GDM1 (cell line): ENCODE measurements at places on chromosomes 11 and 22.

- DNase-seq = no peak
Observed at GRCh38 chr11:130023204-130023603, 20.6 kb upstream of the PRDM10 start.

- DNase-seq = no peak
Observed at GRCh38 chr22:42320443-42321416, 50.3 kb upstream of the TCF20 start.

DNA sequence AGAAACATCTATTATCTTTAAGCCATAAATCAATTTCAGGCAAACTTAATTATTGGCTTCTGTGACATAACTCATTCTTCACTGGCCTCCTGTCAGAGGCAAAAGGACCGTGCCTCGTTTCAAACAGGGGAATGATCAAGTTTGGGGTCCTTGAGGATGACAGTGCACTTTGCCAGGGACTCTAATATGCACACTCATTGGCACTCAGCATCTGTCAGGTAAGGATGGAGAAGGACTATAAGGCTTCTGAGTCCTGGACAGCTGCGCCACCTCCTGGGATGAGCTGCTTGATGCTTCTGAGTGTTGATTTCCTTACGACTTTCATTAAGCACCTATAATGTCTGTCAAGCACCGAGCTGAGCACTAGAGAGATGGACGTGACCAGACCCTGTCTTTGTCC is 20.2 kb downstream of the BPIFC start:
- no peak for DNase-seq

DNA sequence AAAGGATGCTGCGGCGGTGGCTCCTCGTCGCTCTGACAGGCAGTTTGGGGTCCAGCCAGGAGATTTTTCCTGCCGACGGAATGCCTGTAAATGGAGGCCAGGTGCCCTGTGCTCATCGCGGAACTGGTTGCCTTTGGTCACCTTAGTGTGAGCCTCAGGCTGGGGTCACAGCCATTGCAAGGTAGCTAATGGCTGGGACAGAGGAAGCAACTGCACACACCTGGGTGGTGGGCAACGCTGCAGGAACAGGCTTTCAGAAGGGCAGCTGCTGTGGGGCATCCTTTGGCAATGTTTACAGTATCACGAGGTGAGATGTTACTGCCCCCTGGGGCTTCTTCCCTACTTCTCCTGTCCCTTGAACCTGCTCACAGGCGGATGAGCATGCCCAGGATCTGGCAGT is 205.5 kb downstream of the GRIK4 start:
- DNase-seq = no peak

GRCh38 chr11:81787584-81788049 is 946.0 kb downstream of the FAM181B start:
- no peak for DNase-seq
